ENCODE measurements at places on chromosomes 13 and 19.
A peak's percentile ranks its signal among the peaks of the same experiment; 100 is the strongest.

DNA sequence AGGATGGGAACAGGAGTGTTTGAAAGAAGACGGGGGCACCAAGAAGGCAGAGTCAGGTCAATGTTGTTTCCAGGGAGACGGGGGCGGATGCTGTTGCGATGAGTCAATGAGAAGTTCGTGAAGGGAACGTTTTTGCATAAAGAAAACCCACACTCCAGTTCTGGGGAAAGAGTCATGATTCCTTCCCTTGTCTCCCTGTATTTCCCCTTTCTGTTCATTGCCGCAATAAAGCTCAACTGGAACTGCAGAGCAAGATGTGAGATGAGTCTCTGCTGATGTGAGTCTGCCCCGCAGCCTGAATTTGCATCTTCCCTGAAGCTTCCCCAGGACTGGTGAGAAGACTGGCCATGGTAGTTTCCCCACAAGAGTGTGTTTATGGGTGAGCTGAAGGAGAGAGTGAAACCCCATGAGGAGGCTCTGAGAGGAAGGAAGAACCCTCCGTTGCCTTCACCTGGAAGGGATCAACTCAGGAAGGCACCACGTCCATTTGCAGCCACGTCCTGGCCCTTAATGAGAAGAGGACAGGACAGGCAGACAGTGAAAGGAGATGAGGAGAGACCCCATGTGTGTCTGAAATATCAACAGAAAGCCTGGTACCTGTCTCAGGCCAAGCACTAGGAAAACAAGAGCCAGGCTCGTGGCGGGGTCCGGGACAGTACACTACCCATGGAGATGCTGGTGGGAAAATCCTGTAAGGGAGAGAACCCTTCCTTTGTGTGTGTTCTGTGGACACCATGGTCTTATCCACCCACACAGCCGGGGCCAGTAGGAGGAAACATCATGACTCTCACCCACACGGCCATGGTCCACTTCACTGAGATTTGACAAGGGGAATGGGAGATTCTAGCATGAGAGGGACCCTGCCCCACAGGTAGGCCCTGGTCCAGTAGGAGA is 13.7 kb downstream of the LILRA1 start:
- no peak for DNase-seq

DNA sequence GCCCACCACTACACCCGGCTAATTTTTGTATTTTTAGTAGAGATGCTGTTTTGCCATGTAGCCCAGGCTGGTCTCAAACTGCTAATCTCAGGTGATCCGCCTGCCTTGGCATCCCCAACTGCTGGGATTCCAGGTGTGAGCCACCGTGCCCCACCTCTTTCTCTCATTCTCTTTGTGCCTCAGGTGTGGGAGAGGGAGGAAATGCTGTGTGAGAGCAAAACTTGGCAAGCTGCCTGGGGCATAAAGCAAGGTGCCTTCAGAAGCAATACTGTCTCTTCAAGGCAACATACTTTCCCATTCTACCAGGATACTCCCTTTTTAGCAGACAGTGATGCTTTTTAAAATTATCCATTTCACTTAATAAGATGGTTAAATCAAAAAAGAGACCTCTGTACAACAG is 53.2 kb upstream of the RFC3 start:
- no peak for DNase-seq

DNA sequence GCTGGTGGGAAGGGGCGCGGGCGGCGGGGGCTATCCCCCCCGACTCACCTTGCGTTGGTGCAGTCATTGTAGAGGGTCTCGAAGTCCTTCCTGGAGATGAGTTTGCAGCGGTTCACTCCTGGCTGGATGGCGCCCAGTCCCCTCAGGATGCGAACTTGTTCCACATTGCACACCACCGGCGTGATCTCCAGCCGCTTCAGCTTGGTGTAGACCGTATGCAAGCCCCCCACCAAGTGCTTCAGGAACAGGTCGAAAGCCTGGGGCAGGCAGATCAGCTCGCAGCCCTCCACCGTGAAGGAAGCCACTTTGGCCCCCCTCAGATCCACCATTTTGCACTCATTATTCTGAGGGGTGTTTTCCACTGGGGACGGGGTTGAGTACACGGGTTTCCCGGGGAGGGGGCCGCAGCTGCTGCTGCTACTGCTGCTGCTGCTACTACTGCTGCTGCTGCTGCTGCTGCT is 1.1 kb downstream of the DACH1 start:
- DNase-seq = no peak

DNA sequence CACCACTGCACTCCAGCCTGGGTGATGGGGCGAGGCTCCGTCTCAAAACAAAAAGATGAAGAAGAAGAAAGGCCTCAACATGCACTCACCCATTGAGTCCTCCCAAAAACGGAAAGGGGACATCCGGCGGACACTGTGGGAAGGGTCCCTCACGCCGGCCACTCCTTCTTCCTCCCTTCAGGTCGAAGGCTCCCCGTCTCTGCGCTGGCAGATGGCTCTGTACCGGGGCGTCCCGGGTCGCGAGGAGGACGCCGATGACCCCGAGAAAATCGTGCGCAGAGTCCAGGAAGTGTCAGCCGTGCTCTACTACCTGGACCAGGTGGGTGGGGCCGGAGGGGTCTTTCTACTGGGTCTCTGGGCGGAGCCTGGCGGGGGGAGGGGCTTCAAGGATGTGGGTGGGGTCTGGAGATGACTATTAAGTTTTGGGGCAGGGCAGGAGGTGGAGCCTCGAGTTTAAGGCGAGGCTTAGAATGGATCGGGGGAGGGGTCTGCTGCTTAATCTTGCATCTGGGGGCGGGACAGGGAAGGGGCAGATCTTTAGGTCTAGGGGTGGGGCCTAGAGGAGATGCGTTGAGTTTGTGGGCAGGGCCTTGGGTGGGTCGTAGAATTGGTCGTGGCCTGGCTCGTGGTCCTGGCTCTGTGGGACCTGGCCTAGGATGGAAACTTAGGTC is 90.2 kb downstream of the MAP4K1 start:
- no peak for DNase-seq

DNA sequence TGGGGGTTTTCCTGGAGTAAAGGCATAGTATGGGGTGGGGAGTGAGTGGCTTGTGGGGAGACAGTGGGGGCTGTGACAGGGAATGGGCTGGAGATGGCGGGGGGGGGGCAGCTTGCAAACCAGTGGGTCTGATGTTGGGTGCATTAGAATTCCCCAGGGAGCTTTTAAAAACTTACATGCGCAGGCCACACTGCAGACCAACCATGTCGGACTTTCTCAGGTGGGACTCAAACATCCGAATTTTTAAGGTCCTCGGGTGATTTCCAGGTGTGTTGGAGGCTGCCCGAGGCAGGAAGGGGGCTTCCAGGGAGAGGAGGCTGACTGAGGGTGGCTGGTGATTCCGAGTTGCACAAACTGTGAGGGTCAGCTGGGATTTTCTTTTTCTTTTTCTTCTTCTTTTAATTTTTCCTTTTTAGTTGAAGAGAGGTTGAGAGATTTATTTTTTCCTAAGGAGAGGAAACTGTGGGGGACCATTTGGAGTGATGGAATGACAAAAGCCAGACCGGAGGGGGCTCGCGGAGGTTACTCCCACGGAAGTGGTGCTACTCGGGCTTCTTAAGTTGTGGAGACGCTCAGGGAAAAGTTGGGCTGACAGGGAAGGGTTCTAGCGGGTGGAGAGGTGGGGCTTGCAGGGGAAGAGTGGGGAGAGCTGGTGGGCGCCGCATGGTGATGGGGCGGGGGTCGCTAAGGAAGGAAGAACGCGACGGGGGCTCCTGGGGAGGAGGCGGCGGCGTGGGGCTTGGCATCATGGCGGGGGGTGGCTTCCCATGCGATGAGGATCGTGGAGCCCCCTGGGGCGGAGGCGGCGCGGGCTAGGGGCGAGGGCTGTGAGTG is 997 bp upstream of the CACNG8 start:
- DNase-seq = no peak

DNA sequence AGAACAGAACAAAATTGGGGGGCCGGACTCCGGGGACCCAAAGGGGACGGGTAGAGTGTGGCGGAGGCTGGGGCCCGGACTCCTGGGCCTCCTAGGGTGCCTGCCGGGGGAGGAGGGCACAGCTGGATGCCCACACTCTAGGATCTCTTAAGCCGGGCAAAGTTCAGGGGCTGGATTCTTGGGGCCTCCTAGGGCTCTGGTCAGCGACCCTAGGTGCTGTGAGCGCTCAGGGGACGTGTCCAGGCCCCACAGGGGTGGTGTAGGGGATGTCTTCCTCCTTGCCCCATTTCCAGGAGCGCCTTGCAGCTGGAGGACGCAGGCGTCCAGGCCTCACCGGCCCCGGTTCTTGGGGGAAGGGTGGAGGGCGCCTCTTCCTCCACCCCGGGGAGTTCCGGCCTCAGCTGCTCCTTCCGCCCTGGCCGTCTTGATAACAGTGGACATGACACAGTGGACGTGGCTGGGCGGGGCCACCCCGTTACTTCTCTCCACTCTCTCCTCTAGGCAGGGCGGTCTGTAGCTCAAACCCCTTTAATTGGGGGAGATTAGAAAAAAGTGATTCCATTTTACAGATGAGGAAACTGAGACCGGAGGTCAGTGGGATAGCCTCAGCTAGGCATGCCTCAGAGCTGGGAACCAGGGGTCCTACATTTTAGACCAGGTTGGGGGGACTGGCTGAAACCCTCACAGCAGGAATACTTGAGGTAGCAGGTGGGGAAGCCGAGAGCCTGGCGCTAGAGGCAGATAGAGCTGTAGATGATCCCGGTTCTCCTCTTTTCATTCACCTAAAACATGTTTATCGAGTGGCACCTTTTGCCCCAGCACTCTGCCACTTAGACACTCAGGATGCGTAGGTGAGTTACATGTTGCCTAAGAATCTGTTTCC is 705 bp downstream of the STXBP2 start:
- DNase-seq = no peak

GRCh38 chr19:53903055-53903680 is 5.9 kb upstream of the CACNG7 start:
- DNase-seq = no peak

GRCh38 chr13:80666782-80667552 is 326.0 kb upstream of the SPRY2 start:
- no peak for DNase-seq

GRCh38 chr13:48456546-48456945 is 43.6 kb upstream of the LPAR6 start:
- no peak for DNase-seq

DNA sequence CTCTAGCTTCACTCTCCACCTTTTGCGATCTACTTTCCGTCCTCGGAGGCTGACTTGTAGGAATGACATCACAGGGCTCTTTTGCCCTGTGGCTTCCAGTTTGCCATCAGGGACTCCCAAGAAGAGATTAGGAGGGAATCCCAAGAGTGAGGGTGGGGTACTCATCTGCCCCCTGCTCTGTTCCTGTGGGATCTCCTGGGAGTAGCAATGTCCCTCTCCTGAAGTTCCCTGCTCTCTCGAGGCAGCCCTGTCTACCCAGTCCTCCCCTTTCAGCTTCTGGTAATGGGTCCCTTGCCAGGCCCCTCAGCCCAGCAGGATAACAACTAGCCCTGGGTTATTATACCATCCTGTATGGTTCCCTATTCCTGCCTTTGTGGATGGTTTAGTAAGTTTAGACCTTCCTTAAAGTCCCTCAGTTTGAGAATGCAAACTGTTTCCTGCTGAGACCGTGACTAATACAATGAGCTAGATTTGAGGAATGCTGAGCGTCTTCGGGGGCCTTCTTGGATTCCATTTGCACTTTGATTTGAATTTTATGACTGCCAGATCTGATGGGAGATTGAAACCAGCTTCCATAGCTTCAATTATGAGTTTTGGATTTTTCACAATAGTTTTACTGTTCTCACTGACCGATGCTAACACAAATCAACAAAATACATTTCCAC is 73.7 kb upstream of the IPO5 start:
- DNase-seq = peak; percentile 56

- no peak for DNase-seq
Observed at GRCh38 chr19:16541526-16542044, 652 bp downstream of the CHERP start.

DNA sequence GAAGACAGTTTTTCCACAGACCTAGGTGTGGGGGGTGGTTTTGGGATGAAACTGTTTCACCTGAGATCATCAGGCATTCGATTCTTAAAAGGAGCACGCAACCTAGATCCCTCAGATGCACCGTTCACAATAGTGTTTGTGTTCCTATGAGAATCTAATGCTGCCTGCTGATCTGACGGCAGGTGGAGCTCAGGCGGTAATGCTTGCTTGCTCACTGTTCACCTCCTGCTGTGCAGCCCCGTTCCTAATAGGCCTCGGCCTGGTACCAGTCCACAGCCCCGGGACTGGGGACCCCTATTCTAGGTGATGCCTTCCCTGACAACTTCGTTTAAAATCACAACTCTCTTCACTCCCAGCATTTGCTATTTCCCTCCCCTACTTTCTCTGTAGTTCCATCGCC is 149.6 kb downstream of the IER2 start:
- no peak for DNase-seq

GRCh38 chr19:58554494-58555368 is at the start of gene CHMP2A:
TSS of gene CHMP2A (minus strand) at chr19:58555105. CDS start at chr19:58554212, 893 bp downstream.
- DNase-seq = peak; percentile 71

- DNase-seq = no peak
Observed at GRCh38 chr13:25771641-25772478, 280.0 kb downstream of the SHISA2 start.

DNA sequence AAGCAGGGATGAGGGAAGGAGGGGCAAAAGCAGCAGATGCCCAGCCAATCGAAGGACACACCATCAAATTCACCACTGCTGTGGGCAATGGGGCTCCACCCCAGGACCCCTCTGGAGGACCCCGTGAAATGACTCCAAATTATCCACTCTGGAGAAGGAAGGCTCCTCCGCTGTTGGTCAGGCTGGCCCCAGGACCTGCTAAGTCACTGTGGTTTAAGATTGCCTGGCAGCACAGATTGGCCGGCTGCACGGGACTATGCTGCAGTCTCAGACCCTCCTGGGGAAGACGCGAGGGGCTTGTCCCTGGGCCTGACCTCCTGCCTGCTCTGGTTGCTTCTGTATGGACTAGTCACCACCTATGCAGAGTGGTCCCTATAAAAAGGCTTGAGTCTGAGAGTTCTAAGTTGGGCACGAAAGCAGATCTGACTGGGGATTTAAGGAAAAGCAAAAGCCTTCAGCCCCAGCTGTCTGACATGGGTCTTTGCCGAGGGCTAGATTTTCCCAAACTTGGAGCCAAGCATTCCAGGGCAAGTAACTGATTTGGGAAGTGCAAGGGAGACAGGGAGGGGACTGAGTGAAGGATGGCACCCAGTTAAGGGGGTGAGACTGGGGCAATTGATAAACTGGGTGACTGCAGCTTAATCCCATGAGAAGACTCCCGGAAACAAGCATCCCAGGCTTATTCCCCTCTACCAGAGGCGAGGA is 91.7 kb downstream of the TSHZ3 start:
- DNase-seq = no peak

GRCh38 chr13:96677029-96677428 is 317.2 kb downstream of the OXGR1 start:
- DNase-seq = no peak

GRCh38 chr13:64912141-64912540 is 2318.0 kb downstream of the PCDH9 start:
- peak; percentile 14 for DNase-seq
